ENCODE measurements at places on chromosomes 1 and 21.
A peak's percentile ranks its signal among the peaks of the same experiment; 100 is the strongest.

DNA sequence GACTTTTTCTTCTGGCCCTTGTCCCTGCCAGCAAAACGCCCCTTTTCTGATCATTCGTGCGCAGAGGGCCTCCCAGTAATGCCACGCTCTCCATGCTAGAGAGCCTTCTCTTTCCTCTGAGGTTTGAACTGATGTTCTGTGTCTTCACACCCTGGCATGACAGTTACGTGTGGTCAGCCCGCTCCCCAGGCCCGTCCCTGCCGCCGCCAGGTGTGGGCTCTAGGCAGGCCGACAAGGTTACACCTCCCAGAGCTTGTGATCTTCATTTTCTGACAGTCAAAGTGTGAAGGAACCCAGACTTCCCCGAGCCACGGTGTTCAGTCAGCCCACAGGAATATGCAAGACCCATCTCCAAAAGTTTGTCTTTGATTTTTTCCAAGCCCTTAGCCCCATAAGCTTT, 265.6 kb downstream of the TM2D1 start:
- DNase-seq = no peak

DNA sequence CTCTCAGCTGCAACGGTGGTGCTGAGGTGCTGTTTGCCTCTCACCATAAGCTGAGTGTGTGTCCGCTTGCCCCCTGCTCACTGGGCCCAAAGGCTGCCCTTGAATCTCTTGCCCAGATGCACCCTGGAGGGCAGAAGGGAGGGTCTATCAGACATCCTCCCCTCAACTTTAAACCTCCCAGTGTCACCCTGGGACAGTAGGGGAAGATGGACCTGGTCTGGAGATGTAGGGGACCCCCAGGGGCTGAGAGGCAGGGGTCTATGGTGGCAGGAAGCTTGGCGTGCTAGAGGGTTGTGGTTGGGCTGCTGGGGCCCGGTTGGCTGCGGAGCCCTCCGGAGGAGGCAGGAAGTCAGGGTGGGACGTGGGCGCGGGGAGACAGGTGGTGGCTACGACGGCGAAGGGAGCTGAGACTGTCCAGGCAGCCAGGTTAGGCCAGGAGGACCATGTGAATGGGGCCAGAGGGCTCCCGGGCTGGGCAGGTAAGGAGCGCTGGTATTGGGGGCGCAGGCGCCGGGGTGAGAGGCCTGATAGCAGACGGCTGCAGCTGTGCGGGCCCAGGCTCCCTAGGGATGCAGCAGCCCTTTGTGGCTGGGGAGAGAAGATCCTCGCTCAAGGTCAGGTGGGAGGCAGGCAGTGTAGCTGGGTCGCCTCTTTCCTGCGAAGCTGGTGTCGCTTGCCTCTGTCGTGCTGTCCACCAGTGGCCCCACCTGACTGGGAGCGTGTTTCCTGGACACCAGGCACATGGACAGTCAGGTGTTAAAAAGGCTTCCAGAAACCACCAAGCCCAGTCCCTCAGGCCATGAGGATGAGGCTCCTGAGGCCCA, at the start of gene LCK:
TSS of gene LCK (plus strand) at position 373 of the 824 bp plus-strand sequence. CDS start 23,065 bp downstream, outside the sequence.
- peak; percentile 58 for DNase-seq

GRCh38 chr1:66172272-66172671, 361.7 kb upstream of the SGIP1 start:
- no peak for DNase-seq

DNA sequence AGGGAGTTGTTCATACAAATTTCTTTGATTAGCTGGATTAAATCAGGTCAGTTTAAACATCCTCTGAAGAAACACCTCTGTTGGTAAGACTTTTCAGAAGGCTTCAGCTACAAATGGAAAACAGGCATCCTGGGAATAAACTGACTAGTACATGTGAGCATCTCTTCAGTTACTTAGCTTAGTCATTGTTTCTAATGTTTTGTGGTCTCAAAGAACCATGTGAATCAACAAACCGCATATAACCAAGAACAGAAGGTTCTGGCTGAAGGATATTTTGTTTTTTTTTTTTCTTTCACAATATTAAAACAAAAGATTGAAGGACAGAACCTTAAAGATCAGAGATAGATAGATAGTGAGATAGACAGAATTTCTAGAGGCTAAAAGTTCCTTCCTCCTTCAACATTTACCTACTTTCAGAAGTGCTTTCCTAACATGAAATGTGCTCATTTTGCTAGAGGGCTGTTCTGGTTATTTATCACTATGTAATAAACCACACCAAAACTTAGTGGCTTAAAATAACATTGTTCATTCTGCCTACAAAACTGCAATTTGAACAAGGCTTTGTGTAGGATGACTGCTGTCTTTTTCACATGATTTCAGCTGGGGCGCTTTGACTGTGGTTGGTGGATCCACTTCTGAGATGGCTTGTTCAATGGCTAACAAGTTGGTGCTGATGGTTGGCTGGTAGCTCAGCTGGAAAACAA, 119.8 kb upstream of the PTGFR start:
- no peak for DNase-seq

DNA sequence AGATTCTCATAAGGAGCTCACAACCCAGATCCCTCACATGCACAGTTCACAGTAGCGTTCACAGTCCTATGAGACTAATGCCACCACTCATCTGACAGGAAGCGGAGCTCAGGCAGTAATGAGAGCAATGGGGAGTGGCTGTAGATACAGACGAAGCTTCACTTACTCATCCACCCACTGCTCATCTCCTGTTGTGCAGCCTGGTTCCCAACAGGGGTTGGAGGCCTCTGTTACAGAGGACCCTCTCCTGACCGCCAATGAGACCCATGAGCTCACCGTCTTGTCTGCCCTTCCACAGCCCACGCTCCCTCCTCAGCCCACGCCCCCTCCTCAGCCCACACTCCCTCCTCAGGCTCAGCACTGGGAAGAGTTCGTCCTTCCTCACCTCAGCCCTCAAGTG, 39.6 kb downstream of the RSPH1 start:
- no peak for DNase-seq

GRCh38 chr1:109765896-109766615, 2.3 kb upstream of the EPS8L3 start:
- no peak for DNase-seq

GRCh38 chr21:44442266-44443125, 12.8 kb upstream of the LRRC3 start:
- DNase-seq = no peak

GRCh38 chr1:54396261-54396933, 9.8 kb downstream of the SSBP3 start:
- no peak for DNase-seq

DNA sequence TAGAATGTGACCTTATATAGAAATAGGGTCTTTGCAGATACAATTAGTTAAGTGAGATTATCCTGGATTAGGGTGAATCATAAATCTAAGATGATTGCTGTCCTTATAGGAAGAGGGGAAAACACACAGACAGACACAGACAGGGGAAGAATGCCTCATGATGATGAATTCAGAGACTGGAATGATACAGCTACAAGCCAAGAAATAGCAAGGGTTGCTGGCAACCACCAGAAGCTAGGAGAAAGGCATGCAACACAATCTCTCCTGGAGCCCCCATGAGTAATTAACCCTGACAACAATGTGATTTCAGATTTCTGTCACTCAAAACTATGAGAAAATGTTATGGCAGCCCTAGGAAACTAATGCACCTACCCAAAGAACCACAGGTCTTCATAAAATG, 19.1 kb upstream of the PPIH start:
- DNase-seq = no peak

GRCh38 chr1:109027841-109028240, 14.1 kb downstream of the WDR47 start:
- DNase-seq = no peak

DNA sequence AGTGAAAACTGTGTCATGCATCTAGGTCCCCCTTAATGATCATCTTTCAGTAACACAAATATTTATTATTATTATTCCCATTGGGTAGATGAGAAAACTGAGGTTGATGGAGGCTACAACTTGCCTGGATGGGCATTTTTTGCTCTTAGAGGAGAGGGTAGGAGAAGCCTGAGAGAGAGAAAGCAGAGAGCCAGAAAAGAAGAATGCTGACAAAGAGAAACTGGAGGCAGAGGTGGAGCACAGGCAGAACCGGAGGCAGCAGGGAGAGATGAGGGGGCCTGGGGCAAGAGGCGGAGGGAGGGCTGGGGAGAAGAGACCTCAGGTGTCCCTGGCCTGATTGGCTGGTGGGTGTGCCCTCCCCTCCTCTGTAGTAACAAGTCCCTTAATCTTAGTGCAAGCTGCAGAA, 4.1 kb downstream of the BLACAT1 start:
- no peak for DNase-seq

GRCh38 chr21:28828021-28828420, 164.7 kb downstream of the LTN1 start:
- DNase-seq = no peak

DNA sequence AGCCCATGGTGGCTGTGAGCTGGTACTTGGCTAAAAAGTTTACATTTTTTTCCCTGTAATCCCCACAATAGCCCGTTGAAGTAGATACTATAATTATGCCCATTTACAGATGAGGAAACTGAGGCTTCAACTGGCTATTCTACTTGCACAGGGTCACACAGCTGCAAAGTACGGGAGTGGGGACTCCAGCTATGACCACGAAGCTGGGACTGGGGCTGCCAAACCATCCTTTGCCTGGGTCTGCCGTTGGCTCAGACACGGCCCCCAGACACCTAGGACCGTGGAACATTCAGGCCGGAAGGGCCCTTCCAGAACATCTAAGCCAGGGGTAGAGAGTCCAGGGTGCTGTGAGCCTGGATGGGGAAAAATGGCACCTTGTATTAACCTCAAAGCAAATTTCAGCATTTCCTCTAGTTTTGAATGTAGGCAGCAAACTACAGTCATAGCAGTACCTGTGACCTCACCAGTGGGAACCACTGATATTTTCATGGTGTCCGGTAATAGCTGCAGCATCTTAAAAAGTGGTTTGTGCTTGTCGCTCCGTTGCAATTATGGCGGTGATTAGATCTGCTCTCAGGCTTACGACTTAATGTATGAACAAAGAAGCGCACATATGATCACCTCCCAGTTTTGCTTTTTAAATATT, 4.3 kb downstream of the TP73 start:
- peak; percentile 88 for DNase-seq

DNA sequence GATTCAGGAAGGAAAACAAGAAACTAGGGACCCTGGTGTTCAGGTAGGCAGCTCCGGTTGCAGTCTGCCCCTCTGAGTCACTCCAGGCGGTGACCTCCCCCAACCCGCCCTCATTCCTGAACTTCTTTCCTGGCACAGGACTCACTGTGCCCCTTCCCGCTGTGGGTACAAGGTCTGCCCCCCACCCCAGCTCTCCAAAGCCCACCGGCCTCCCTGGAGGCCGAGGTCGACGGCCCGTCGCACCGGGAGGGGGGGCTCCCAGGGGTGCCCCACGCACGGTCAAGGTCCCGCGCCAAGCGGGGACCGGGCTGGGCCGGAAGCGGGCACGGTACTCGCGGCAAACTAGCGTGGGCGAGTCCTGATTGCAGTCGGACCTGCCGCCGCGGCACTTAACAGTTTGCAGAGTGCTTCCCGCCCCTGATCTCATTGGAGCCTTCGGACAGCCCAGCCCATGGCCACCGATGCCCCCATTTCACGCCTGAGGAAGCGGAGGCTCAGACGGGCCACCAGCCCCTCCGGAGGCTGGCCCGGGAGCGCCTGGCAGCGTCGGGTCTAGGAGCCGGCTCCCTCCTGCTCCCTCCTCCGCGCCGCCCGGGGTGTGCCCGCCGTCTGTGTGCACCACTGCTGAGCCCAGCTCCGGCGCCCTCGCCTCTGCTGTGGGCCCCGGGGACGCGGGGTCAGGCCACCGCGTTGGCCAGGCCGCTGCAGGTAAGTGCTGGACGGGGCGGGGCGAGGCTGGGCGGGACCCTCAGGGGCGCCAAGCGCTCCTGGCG, at the start of gene GJB3:
TSS of gene GJB3 (plus strand) at position 144 of the 773 bp plus-strand sequence. CDS start 3,549 bp downstream, outside the sequence.
- DNase-seq = no peak

DNA sequence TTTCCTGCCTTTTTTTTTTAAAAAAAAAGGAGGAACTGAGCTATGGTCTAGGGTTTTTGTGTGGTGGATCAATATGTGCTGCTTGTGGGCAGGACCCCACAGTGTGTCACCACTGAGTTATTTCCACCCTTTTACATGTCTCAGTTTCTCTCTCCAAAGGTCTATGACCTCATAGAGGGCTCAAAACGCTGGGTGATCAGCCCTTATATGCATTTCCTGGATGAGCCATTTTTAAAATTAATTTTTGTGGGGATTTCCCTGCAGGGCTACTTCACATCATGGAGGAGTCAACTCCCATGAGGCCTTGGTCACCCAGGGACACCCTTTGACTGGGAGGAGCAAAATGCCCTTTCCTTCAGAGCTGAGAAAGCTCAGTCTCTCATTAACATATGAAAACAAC, 20.7 kb upstream of the HAO2 start:
- DNase-seq = peak; percentile 41

- DNase-seq = no peak
Measured at GRCh38 chr21:46050668-46051378, 47.1 kb upstream of the COL6A2 start.

DNA sequence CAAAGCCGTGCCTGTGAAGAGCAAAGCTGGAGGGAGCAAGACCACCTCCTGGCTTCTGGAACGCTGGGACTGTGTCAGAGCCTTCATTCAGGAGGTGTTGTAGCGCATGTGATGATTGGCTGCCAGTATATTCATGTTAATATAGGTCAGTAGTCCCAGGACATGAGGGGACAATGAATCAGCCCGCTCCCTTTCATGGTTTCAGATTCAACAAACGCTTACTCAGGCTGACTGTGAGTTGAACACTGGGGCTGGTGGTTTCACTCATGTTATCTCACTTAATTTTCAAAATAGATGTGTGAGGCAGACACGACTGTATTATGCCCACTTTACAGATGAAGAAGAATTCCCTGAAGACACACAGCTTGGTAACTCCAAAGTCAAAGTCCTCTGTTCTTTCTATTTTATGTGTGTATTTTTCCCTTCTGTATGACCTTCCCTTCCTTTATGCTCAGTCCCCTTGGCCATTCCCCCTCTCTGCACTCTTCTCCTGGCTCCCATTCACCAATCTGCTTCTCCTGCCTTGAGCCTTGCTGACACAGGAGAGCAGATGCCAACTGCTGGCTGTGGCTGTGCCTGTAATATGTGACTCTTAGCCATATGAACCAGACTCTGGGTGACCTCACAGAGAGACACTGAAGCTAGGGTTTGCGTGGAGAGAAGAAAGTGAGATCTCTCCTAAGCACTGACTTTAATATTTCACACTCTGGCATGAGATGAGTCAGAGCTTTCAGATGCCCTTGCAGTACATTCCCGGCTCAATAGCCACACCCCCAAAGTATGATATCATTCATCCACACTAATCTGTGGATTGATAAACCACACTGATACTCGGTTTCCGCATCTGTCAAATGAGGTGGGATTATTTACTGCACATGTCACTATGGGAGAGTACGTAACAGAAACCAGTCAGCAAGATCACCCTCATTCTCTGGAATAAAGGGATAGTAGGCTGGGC, 31.4 kb upstream of the KIRREL1 start:
- DNase-seq = no peak

Measured in GM20000 (cell line).